ENCODE measurements at places on chromosomes 7 and 10. TPM values are rescaled to one million over a fixed set of nuclear protein-coding genes. Genes with fewer than 3 reads are reported as not detected.

- DNase-seq: no peak
Measured at GRCh38 chr10:31883397-31883796, 45.2 kb downstream of the ARHGAP12 start.

The ZNF488 gene
- 0.14 TPM for total RNA-seq

The THSD7A gene
- total RNA-seq: 3.1 TPM

DNA sequence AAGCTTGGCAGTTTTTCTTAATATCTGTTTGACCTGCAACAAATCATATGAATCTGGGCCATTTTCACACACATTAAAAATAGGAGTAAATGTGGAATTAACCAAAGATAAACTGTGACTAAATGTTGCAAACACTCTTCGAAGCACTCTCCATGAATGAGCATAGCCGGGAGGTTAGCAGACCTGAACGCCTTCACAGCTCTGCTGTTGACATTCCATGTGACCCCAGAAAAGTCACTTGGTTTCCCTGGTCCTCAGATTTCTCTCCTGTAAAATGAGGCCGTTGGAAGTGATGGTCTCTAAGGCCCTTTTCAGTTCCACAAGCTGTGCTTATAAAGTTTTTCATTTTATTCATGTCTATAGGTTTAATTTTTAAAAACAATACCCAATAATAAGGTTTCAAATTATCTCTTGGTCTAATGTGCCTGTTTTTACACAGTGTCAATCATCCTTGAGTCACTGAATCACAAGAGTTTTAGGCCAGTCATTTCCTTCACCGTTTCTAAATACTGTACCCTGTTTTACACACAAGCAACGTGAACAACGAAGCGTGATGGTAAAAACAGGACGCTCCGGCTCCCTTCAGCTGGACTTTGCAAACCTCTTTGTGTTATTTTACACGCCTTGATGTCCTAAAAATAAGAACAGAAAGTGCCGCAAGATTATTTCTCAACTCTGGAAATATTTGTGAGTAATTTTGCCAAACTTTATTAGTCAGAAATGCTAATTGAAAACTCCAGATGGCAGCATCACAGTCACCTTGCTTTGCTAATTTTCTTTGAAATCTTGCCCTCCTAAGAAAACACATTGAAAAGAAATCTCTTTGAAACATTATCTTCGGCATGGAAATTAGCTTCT, 38.6 kb upstream of the MET start:
- no peak for DNase-seq

The CHAT gene
- total RNA-seq: not detected

- DNase-seq: no peak
Measured at GRCh38 chr10:70137927-70138883, 5.6 kb upstream of the AIFM2 start.

- DNase-seq: peak; percentile 35
Measured at GRCh38 chr7:29946428-29947186, 43.0 kb downstream of the SCRN1 start.

- no peak for DNase-seq
Measured at GRCh38 chr7:47649919-47650318, 68.0 kb upstream of the TNS3 start.

- no peak for DNase-seq
Measured at GRCh38 chr10:124459395-124459794, 2.2 kb upstream of the LHPP start.

The AKR1C4 gene
- not detected for total RNA-seq

- DNase-seq: no peak
Measured at GRCh38 chr7:150975536-150976319, 2.4 kb downstream of the KCNH2 start.

DNA sequence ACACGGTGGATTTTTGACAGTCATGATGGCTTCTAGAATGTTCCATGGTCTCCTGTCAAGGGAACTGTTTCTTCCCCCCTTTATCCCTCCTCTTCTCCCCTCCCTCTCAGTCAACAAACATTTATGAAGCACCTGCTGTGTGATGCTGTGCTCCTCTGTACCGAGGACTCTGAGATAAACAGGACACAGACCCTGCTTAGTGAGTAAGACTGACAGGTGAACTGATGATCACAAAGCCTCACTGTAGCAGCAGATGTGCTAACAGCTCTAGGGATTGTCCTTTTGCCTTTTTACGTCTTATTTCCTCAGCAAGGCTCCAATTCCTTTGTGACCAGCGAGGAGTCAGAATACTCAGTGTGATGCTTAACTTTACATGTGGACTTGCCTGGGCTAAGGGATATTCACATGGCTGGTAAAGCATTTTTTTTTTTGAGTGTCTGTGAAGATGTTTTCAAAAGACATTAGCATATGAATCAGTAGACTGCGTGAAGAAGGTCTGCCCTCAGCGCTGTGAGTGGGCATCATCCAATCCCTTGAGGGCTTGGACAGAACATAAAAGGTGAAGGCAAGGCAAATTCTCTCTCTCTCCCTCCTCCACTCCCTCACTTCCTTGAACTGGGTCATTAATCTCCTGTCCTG, 170.1 kb downstream of the ADRA2A start:
- no peak for DNase-seq

GRCh38 chr10:116878123-116878522, 28.8 kb downstream of the ENO4 start:
- DNase-seq: no peak

DNA sequence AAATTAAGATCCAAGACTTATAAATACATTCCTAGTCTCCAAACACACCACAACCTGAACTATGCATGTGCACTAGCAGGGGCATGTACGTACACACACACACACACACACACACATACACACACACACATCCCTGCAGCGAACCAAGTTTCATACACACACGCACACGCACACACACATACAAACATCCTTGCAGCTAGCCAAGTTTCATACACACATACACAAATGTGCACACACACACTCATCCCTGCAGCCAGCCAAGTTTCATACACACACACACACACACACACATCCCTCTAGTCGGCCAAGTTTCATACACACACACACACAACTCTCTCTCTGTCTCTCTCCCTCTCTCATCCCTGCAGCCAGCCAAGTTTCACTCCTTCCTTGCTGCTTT, 82.7 kb upstream of the WIPF3 start:
- DNase-seq: no peak

The HGF gene
- 2.4 TPM for total RNA-seq

- DNase-seq: no peak
Measured at GRCh38 chr10:122445904-122446303, 8.5 kb upstream of the ARMS2 start.

GRCh38 chr7:28125431-28126409, 54.9 kb downstream of the JAZF1 start:
- DNase-seq: no peak

DNA sequence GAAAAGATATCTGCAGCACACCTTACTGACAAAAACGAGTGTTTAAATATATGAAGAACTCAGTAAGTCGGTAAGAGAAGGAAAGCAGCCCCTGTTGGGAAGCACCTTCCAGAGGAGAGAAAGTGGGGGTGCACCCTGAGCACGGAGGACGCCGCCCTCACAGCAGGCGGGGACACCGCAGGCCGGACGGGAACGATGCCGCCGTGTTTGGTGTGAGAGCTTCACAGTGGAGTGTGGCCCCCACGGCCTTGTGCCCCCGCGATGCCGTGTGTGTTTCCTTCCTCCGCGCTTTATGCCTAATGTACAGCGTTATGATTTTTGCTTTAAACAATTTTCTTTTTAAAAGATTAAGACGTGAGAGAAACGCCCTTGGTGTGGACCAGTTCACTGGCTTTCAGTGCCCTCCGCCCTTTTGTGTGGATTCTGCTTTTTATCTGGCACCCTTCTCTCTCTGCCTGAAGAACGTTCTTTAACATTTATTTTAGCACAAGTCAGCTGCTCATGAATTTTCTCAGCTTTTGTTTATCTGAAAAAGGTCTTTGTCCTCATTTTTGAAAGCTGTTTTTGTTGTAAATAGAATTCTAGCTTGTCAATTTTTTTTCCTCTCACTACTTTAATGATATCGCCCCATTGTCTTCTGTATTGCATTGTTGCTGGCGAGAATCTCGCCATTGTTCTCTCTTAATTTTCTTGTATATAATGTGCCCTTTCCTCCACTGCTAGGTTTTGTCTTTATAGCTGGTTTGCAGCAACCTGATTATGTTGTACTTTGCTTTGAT, 110.7 kb downstream of the INPP5A start:
- no peak for DNase-seq

GRCh38 chr7:103533761-103534160, 87.8 kb upstream of the SLC26A5 start:
- DNase-seq: no peak

The GNGT1 gene
- total RNA-seq: not detected

GRCh38 chr10:71218046-71218650, 5.8 kb downstream of the UNC5B start:
- no peak for DNase-seq

- no peak for DNase-seq
Measured at GRCh38 chr7:48083114-48083830, 5.8 kb upstream of the UPP1 start.

DNA sequence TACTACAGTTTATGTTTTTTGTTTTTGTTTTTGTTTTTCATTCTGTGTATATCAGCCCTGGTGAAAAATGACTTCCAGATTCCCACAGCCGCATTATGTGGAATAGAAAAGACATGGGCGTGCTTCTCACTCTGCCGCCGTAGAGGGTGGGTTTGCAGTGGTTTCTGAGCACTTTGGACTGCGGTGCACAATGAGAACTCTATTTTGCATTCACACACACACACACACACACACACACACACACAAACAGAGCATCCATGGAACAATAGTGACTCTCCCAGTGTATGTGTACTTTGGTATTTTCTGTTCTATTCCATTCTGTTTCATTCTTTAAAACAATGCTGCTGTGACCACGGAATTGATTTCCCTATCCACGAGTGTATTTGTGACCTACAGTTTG, 657.3 kb upstream of the FOXK1 start:
- no peak for DNase-seq

DNA sequence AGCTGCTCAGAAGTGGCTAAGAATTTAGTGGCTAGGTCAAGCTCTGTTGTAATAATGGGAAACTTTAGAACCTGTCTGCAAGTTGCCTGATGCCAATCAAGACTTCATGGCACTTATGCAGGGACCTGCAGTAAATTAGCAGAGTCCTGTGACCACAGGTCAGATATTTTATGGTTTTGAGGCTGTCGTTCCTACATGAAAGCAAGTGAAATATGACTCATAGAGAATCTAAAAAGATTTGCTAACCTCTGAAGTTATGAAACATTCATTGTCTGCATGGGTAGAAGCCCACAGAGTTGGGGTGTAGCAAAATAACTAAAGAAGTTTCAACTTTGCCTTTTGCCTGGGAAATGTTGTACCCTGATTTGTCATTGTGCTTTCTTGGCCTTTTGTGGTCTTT, 32.3 kb downstream of the SLC39A12 start:
- no peak for DNase-seq

The ACSM6 gene
- total RNA-seq: not detected

- no peak for DNase-seq
Measured at GRCh38 chr7:120832803-120833202, 25.1 kb downstream of the TSPAN12 start.

GRCh38 chr7:91344911-91345310, 80.7 kb downstream of the FZD1 start:
- no peak for DNase-seq

The CYP3A4 gene
- total RNA-seq: not detected

The ACBD7 gene
- 0.23 TPM for total RNA-seq
